ENCODE measurements at places on chromosomes 16 and 17. TPM values are rescaled to one million over a fixed set of nuclear protein-coding genes. Genes with fewer than 3 reads are reported as not detected.

GRCh38 chr17:71107136-71107535 is 937.8 kb downstream of the KCNJ2 start:
- no peak overlapping the region for H3K4me3 ChIP-seq
- DNase-seq = no peak
- no peaks in the 10 kb centered on the region for H3K36me3 ChIP-seq
- H3K27ac ChIP-seq = no peak overlapping the region
- peaks cover 21% of the 10 kb centered on the region for H3K4me1 ChIP-seq

GRCh38 chr17:41527063-41528023 is 765 bp downstream of the KRT19 start:
- DNase-seq = peak; percentile 59
- H3K27me3 ChIP-seq = peaks cover 6% of the 10 kb centered on the region
- H3K4me3 ChIP-seq = peak overlapping the region; percentile 89

DNA sequence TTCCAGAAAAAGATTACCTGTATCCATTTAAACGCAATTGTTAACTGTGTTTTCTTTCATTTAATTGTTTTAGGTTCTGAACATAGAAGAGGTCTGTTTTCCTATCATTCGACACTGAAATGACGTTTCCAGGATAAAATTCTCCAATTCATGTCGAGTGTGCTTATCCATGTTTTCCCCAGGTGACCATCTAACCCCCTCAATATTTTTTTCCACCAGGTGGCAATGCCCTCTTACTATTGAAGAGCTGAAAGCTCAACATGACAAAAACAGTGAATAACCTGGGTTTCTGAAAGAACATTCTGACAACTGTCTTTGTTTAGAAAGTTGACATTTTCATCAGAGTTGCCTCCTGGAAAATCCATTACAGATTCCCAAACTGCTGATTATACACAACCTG is 948.7 kb downstream of the KCNJ2 start:
- no peak for DNase-seq
- no peaks in the 10 kb centered on the region for H3K27me3 ChIP-seq
- no peak overlapping the region for H3K27ac ChIP-seq
- H3K4me1 ChIP-seq = peaks cover 9% of the 10 kb centered on the region

Gene MYO15A
- total RNA-seq = 4.5 TPM

- H3K27me3 ChIP-seq = no peaks in the 10 kb centered on the region
- peaks cover 36% of the 10 kb centered on the region for H3K36me3 ChIP-seq
- DNase-seq = no peak
- H3K4me3 ChIP-seq = no peak overlapping the region
Observed at GRCh38 chr16:56408379-56409098, 16.8 kb downstream of the AMFR start.

- H3K27me3 ChIP-seq = no peaks in the 10 kb centered on the region
- peak overlapping the region; percentile 99 for H3K27ac ChIP-seq
- peaks cover 44% of the 10 kb centered on the region for H3K36me3 ChIP-seq
- peak overlapping the region; percentile 94 for H3K4me3 ChIP-seq
- DNase-seq = peak; percentile 54
- peaks cover 49% of the 10 kb centered on the region for H3K4me1 ChIP-seq
Observed at GRCh38 chr17:59837308-59838051, 55.3 kb downstream of the TUBD1 start.

DNA sequence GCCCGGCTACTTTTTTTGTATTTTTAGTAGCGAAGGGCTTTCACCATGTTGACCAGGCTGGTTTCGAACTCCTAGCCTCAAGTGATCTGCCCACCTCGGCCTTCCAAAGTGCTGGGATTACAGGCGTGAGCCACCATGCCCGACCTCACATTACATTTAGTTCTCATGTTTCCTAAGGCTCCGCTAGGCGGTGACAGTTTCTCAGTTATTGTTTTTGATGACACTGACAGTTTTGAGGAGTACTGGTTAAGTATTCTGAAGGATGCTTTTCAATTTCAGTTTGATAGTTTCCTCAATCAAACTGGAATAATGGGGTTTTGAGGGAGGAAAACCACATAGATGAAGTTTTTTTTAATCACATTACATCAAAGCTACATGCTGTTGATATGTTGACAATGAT is 1028.5 kb downstream of the CDH8 start:
- no peaks in the 10 kb centered on the region for H3K27me3 ChIP-seq
- DNase-seq = no peak
- H3K36me3 ChIP-seq = no peaks in the 10 kb centered on the region
- H3K27ac ChIP-seq = no peak overlapping the region

Gene RHBDL3
- 11.6 TPM for total RNA-seq

DNA sequence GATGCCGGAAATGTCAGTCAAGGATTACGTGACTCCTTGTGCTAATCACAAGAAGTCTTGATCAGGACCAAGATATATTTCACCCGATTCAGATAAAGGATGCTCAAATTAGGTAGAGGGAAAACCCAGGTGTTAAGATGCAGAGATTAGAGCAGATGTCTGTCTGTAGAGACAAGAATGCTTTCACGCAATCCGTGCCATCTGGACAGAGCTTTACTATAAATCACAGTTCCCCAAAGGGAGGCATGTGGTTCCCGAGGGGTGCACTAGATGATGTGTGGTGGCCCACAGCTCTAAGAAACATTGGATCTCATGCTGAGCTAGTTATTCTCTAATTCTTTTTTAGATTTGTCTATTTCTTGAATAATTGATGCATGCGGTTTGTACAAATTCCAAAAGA is 9.8 kb upstream of the MAP3K14 start:
- peaks cover 25% of the 10 kb centered on the region for H3K27me3 ChIP-seq
- H3K4me1 ChIP-seq = peaks cover 6% of the 10 kb centered on the region
- no peaks in the 10 kb centered on the region for H3K36me3 ChIP-seq
- no peak overlapping the region for H3K4me3 ChIP-seq
- DNase-seq = no peak
- H3K27ac ChIP-seq = no peak overlapping the region

GRCh38 chr16:53732296-53732929 is 28.5 kb downstream of the FTO start:
- no peak overlapping the region for H3K4me3 ChIP-seq
- H3K27me3 ChIP-seq = no peaks in the 10 kb centered on the region
- no peak overlapping the region for H3K27ac ChIP-seq
- peaks cover 5% of the 10 kb centered on the region for H3K4me1 ChIP-seq
- no peak for DNase-seq
- no peaks in the 10 kb centered on the region for H3K36me3 ChIP-seq

DNA sequence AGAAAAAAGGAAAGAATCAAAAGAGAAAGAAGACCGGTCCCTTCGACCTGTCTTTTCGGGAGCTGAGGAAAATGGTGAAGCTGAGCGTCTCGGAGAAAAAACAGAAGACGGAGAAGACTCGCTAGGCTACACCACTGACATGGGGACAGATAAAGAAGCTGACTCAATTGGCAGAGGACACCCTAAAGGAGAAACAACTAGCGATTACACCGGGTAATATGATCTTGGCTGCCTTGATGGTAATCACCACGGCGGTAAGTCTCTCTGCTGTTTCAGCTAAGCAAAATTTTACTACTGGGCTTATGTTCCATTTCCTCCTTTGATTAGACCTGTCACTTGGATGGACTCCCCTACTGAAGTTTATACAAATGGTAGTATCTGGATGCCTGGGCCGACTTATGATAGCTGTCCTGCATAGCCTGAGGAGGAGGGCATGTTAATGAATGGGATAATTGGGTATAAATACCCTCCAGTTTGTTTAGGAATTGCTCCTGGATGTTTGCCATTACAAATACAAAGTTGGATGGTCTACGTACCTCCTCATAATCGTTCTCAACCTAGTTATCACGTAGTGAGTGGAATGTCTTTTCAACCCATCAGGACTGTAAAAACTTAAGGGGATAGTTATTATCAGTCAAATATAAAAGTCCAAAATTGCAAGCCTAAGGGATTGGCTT is 24.1 kb downstream of the ALOX15B start:
- H3K36me3 ChIP-seq = no peaks in the 10 kb centered on the region
- no peak for DNase-seq
- H3K27ac ChIP-seq = no peak overlapping the region
- H3K27me3 ChIP-seq = peaks cover 34% of the 10 kb centered on the region
- peak overlapping the region; percentile 73 for H3K4me3 ChIP-seq
- H3K4me1 ChIP-seq = peaks cover 60% of the 10 kb centered on the region
